ENCODE measurements at places on chromosomes 13 and 19.
A peak's percentile ranks its signal among the peaks of the same experiment; 100 is the strongest.

GRCh38 chr13:41139296-41139966 lies 6.8 kb upstream of the KBTBD6 start:
- DNase-seq: peak; percentile 65

- DNase-seq: no peak
Measured at GRCh38 chr13:94479616-94480015, at the start of gene DCT. Gene DCT, minus strand, starts transcription at chr13:94479682. Its CDS starts 427 bp downstream, at chr13:94479255.

DNA sequence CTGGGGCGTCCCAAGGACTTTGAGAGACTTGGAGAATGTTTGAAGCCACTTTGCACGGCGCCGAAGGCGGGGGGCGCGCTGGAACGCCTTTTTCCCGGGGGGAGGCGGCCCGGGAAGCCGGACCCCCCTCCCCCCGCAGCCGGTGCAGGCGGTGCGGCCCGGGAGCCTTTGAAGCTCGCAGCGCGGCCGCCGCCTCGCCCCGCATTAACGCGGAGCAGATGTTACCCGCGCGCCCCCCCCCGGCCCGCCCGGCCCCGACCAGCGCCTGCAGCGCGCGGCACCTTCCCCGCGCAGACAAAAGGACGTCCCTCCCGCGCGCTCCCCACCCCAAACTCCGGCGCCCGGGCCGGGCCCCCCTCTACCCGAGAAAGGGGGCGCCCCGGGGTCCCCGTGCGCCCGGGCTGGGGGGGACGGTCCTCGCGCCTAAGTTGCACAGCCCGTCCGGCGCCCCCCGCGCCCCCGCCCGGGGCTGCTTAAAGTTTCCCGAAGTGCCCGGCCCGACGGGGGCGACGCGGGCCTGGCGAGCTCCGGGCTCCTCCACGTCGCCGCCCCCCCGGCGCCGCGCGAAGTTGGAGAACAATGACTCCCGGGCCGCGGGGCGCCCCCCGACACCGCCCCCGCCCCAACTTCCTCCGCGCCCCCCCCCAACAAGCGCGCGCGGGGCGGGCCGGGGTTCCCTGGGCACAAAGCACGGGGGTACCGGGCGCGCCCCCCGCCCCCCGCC lies 685 bp downstream of the TCF3 start:
- peak; percentile 52 for DNase-seq

DNA sequence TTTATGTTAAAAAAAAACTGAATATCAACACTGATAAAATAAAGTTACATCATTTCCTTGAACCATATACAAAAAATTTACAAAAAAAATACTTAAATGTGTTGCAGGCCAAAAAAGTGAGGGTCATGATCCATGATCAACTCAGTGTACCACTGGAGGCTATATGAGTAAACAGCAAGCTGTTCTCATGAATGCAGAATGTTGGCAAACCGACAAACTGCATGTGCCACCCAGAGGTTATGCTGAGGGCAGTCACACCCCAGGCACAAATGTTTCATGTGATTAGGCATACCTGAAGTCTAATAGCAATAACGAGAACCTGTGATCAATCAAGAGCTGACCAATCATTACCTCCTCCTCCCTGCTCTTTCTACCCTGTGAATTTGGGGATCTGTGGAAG lies 91.9 kb downstream of the ZNF431 start:
- no peak for DNase-seq

GRCh38 chr13:24355103-24355502 lies 45.7 kb downstream of the C1QTNF9 start:
- DNase-seq: no peak

GRCh38 chr13:54901316-54901715 lies 1872.7 kb downstream of the OLFM4 start:
- no peak for DNase-seq

GRCh38 chr19:16457195-16457953 lies 14.4 kb downstream of the EPS15L1 start:
- DNase-seq: peak; percentile 55

DNA sequence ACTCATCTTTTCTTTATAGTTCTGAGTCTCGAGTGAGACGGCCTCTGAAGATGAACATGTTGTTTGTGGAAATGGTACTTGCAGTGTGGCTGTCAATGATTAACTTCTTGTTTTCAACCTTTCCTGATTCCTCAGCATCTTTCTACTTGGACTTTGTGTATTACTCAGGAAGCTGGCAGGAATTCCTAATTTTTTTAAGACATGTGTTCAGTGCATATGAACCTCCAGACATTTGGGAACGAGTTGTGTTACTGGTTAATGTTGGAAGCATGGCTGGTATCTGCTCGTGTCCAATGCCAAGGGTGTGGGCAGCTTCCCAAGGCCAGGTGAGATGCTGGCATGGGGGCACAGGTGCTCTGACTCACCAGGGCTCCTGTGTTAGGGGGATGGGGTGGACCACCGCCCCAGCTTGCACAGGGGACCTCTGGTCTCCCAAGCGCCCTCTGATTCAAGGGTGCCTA lies 61.1 kb upstream of the MCF2L start:
- no peak for DNase-seq

Data from ELR (cell line).